Mammary epithelial cell (primary cell): ENCODE measurements at places on chromosomes 4 and X. TPM values are rescaled to one million over a fixed set of nuclear protein-coding genes. Genes with fewer than 3 reads are reported as not detected.

DNA sequence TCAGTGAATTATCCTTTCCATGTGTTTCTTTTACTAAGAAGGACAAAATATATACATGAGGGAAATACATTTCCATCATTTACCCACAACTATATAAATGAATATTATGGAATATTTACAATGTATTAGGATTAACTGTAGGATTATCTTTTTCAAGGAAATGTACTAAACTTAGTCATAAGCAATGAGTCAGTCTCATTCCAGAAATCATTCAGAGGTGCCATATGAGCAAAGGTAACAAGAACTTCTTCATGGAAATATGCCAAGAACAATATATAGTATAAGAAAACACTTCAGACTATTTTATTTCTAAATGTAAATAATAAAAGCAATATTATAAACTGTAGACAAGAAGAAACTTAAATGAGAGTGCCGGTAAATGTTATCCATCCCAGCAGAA, 67.1 kb downstream of the USP38 start:
- peak; percentile 74 for DNase-seq

The PDZD4 gene
- total RNA-seq = 0.19 and 0.54 TPM in 2 replicates

GRCh38 chr4:143667461-143667860, 33.0 kb downstream of the FREM3 start:
- no peak for DNase-seq

DNA sequence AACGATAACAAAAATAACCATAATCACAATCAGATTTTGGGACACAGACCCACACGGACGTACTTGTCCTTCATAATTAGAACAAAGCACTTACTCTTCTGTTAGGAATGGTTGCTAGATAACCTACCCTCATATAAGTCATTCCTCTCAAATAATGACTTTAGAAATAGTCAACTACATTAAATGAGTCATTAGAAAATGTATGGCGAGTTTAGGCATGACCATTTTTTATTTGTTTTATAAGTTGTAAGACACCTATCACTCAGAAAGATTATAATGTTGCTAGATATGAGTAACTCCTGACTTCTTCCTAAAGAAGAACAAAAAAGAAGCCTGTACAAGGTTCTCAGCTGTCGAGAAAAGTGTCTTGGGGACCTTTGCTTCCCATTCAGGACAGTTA, 1637.5 kb upstream of the PCDH7 start:
- DNase-seq = no peak
